ENCODE measurements at places on chromosomes 11 and 22.

DNA sequence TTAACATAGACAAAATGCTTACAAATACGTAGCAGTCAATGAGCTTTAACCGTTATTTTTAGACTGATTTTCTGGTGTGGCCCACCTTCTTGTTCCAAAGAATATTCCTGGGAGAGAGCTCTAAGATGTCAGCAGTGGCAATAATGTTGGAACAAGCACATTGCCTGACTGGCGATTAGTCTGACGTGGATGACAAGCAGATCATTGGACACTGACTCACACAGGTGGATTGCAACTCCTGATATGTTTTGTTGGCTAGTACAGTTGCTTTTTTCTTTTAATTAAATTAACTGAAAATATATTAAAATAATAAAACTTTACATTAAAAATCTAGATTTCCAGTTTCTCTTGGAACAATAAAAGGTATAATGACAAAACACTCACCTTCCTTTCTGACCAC lies 78.0 kb downstream of the TENM4 start:
- DNase-seq = no peak

GRCh38 chr11:95904009-95904650 lies 19.8 kb downstream of the MTMR2 start:
- DNase-seq = no peak

DNA sequence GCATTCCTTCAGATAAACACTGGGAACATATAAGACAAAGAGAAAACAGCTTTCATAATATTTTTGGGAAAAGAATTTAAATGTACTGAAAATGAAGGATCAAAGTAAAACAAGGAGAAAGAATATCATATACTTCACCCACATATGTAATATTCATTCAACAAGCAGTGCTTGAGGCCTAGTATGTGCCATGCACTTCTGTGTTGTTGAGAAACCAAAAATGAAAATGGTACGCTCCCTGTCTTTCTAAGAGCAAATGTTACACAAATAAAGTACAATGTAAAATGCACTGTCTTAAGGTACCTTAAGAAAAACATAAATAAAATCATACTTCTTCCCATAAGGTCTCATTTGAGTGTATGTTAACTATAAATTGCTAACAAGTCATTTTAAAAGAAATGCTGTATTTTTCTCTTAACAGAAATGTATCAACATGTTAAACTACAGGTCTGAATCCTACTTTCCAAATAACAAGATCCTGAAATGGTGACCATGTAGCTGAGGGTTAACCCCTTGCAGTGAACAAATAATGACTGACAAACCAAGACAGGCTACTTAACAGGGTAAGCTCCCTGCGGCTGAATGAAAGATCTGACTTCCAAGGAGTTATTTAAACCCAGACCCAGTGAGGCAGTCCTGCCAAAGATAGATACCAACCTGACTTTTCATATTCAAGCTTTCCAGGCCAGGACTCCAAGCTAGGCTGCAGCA lies 377.6 kb downstream of the DCDC1 start:
- no peak for DNase-seq

DNA sequence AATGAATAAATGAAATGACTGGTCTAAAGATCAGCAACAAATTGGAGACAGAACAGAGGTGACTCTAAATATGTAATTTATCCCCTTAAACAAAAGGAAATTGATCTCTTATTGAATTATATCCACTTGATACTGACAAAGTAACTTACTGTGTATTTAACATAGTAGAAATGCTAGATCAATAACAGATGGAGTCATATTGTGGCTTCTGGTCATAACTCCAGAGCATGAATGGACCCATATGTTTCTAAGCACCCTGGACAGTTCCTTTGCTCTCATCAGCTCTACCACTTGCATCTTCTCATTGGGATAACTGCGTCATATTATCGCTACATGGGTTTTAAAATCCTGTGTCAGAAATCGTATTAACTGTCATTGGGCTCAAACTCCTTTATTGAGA lies 222.3 kb downstream of the ETS1 start:
- DNase-seq = no peak

GRCh38 chr22:46085828-46086576 lies 64.3 kb upstream of the PPARA start:
- no peak for DNase-seq

GRCh38 chr11:1099519-1100355 lies 25.1 kb downstream of the MUC2 start:
- DNase-seq = no peak

DNA sequence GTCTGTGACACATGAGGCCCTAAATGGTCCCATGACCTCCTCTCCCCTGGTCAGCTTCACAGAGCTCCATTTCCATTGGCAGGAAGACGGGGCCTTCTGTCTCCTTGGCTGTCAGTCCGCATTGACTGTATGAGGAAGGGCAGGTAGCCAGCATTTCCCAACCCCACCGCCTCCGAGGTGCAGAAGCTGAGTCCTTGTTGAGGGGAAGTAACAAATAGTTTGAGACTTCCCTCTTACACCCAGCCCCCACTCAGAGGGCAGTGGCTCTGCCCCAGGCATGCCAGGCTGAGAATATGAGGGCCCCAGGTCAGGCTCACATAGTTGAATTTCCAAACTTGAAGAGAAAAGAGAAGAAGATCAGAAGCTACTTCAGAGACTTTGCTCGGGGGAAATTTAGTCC lies 611.1 kb downstream of the BRD1 start:
- DNase-seq = no peak

GRCh38 chr11:126480410-126481302 lies 125.2 kb downstream of the ST3GAL4 start:
- DNase-seq = peak; percentile 58

DNA sequence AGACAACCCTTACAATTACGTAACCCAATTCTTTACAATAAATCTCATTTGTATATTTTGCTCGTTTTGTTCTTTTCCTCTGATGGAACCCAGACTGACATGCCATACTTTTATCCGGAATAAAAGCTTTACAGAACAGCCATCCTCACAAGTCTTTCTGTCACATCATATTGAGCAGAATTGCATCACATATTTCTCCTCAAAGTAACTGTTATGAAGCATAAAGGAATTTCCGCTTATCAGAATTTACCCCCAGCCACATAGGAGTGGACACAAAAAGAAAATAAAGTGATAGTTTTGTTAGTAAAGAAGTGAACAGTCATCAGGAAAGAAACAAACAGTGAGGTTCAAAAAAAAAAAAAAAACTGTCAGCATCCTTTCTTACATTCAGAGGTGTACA lies 539.5 kb upstream of the LUZP2 start:
- DNase-seq = no peak

DNA sequence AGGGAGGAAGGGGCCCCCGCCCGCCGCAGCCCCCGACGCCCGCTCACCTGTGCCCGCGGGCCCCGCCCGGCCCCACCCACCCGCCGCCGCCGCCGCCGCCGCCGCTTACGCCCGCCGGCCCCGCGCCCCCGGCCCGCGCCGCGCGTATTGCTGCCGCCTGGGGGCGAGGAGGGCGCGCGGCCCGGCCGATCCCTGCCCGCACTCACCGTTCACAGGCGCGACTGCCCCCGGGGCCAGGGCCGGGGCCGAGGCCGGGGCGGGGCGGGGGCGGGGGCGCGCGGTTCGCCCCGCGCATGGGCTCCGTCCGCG lies 212 bp downstream of the HRAS start:
- peak; percentile 32 for DNase-seq

GRCh38 chr11:58691675-58692074 lies 40.1 kb downstream of the GLYAT start:
- no peak for DNase-seq

DNA sequence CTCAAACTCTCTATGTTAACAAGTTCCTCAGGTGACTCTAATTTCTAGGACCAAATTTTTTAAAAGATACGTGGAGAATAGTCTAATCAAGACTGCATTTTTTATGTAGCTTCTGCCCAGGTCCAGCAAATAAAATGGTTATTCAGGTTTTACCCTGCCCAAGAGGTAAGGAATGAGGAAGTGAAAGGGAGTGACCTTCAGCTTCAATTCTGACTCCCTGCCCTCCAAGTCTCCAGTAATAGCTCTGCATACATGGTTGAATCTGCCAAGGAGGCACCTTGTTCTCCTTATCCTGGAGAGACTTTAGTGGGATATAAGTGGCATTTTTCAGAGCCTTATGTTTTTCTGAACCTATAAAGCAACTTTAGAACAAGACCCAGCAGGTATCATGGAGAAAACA lies 15.5 kb downstream of the MUC15 start:
- no peak for DNase-seq

GRCh38 chr22:24592851-24593558 lies at the start of gene LRRC75B:
Gene LRRC75B (minus strand): TSS chr22:24593073. CDS start chr22:24593039, 34 bp downstream.
- no peak for DNase-seq

GRCh38 chr22:22776121-22776520 lies 111.5 kb upstream of the IGLL5 start:
- DNase-seq = no peak

GRCh38 chr11:69637941-69638871 lies 2.8 kb upstream of the CCND1 start:
- DNase-seq = no peak

DNA sequence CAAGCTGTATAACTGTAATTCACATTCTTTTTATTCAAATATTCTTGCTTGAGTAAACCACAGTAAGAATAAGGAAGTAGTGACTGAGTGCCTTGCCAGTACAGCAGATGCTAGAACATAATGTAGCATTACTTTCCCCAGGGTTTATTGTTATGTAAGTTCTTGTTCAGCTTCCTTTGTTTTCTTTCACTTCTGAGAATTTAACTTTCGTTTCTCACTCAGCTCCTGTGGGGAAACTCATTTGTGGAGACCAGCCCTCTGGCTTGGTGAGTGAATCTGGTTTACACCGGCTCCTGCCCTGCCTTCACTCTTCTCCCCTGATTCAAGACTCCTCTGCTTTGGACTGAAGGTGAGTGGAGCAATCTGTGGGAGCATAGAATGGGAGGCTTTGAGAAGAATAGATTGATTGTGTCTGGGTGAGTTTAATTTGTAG lies at the start of gene TRIM22:
TSS of gene TRIM22 (plus strand) at position 240 of the 433 bp plus-strand sequence. CDS start 6,443 bp downstream, outside the sequence.
- peak; percentile 33 for DNase-seq

Data from stimulated activated CD4-positive, alpha-beta T cell treated with anti-CD3 and anti-CD28 coated beads, Interleukin-1b, Interleukin-23, amount 100 ng/mL, for 4 hours (primary cell).